GM13977 (cell line): ENCODE measurements at places on chromosomes 12 and 14.

DNA sequence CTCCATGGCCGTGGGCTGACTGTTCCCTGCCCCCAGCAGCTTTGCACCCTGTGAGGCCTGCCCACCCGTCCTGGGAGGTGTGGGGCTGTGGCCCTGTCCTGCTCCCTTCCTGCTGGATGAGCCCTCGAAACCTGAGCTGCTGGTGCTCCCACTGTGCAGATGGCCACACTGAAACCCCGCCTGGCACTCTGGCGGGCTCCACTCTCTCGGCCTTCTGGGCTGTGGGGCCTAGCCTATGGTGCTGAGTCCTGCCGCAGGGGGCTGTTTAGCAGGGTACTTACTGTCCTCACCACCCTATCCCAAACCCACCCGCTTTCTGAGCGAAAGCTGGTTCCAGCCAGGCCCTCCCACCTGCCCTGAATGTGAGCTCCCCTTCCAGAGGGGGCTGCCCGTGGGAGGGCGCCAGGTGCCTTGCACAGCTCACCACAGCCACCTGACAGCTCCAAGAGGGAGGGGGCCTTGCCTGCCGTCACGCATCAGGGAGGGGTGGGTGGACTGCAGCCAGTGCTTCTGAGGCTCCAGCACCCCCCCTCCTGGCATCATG lies 7.3 kb downstream of the SLC25A47 start:
- DNase-seq = no peak

- DNase-seq = no peak
Measured at GRCh38 chr12:106527356-106527755, 55.4 kb upstream of the RFX4 start.

GRCh38 chr12:118376089-118377020 lies at the start of gene SUDS3:
TSS of gene SUDS3 (plus strand) at chr12:118376555. CDS start at chr12:118376692, 137 bp downstream.
- peak; percentile 91 for DNase-seq

DNA sequence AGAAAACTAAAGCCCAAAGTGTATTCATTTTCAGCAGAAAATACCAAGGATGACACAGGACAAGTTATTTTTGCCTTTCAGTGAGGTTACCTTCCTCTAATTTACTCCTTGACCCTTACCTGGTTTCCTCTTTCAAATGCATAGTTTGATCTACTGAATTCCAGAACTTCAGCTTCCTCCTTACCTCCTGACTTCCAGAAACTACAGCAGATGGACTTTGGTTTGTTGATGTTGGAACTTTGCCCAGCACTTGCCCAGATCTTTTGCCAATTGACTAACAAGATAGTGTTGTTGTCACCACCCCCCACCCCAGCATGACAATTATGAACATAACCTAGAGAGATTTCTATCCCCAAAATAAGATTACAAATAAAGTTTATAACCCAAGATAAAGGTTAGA lies 63.2 kb downstream of the NAV3 start:
- DNase-seq = no peak

DNA sequence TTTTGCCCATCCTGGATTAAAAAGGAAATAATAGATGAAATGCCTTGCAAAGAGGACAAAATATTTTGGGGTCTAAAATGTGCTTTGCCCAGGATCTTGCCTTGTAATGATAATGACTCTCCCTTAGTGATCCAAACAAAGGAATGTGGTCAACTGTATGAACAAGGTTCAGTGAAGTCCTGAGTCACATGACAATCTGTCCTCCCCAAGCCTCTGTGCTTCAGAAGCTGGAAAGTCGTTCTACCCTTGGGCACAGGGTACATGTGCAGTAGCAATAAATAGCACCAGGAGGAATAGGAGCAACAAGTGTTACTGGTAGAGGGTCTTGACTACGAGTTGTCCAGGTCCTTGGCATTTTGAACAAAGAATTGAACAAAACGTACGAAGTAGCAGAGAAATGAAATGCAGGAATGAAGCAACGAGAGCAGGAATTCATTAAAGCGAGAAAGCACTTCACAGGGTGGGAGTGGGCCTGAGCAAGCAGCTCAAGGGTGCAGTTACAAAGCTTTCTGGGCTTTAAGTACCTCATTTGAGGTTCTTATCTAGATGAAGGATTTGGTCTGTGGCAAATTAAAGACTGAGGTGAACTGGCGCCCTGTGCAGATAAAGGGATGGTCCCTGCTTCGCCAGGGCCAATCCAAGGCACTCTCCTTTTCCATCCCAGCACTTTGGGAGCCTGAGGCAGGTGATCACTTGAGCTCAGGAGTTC lies 65.8 kb downstream of the RESF1 start:
- DNase-seq = no peak

DNA sequence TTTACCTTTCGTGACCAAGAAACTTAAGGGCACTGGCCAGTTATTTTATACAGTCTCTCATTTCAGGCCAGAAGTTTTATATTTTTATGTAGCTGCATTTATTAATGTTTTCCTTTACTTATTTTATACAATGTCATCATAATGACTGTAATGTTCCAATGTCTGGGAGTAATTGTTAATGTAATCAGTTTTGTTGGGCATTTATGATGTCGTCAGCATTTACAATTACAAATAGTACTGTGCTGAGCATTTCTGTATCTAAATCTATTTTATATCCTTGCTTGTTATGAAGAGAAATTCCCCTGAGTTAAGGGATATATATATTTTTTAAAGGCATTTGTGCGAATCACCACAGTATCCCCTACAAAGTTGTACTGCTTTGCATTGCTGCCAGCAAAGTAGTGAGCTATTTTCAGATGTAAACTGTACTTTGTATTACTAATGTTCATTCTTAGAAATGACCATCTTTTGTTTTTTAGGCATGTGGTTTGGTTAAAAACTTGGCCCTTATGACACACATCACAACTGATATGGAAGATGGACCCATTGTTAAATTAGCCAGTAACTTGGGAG lies 74.4 kb downstream of the POLR3B start:
- no peak for DNase-seq

GRCh38 chr14:93994919-93995682 lies 2.0 kb upstream of the CCDC197 start:
- DNase-seq = no peak

GRCh38 chr12:51270951-51271518 lies 820 bp upstream of the SMAGP start:
- no peak for DNase-seq
